ENCODE measurements at places on chromosomes 2 and 18. TPM values are rescaled to one million over a fixed set of nuclear protein-coding genes. Genes with fewer than 3 reads are reported as not detected.

- DNase-seq = no peak
Measured at GRCh38 chr2:70468878-70469277, 84.7 kb downstream of the TGFA start.

VWC2L gene
- not detected for total RNA-seq

- no peak for DNase-seq
Measured at GRCh38 chr2:152791979-152792378, 73.6 kb downstream of the ARL6IP6 start.

SERPINB5 gene
- not detected for total RNA-seq

GRCh38 chr2:201350879-201351278 is 6.3 kb downstream of the FLACC1 start:
- DNase-seq = no peak

IL1RL1 gene
- 7.4 TPM for total RNA-seq

KIF1A gene
- total RNA-seq = 0.78 TPM

DNA sequence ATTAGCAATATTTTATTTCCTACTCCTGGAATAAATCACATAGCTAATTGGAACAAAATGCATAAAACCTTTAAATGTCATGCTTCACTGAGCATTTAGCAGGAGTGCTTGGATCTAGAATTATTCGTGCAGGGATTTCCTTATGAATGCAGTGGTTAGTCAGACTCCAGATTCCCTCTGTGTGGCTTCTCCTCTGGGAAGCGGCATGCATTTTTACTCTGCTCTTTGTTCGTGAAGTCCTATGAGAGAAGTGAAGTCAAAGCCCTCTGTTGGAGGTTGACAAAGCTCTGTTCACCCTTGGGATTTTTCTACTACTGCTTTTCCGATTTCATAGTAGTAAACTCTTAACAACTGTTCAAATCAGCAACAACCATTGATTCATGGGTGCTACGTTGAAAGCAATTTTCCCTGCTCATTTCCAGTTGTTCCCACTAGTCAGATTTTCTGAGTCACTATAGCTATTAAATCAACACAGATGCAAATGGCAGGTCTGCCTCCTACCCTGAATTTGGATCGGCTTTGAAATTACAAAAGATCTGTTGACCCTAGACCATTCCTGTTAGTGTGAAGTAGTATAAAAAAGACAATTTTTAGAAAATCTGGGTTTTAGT is 461.7 kb downstream of the STK39 start:
- DNase-seq = no peak

GRCh38 chr2:121307048-121307447 is 22.0 kb upstream of the TFCP2L1 start:
- DNase-seq = no peak
